ENCODE measurements at places on chromosomes 16 and 17.

GRCh38 chr16:53131363-53132071 is 76.7 kb downstream of the CHD9 start:
- DNase-seq: peak; percentile 28

GRCh38 chr17:72974605-72975232 is 117.8 kb downstream of the SLC39A11 start:
- DNase-seq: no peak

- DNase-seq: no peak
These were observed 204.6 kb downstream of the STX8 start for GRCh38 chr17:9371019-9371418.

- no peak for DNase-seq
These were observed 2.0 kb downstream of the AXIN2 start for GRCh38 chr17:65559461-65559803.

DNA sequence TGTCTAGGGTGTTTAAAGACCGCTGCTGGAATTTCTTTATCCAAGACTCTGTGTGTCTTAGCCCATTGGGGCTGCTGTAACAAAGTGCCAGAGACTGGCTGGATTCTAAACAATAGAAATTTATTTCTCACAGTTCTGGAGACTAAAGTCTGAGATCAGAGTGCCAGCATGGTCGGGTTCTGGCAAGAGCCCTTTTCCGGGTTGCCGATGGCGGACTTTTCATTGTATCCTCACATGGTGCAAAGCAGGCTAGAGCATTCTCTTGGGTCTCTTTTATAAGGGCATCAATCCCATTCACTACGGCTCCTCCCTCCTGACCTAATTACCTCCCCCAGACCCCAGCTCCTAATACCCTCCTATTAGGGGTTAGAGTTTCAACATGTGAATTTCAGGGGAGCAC is 9.5 kb downstream of the NLRC5 start:
- no peak for DNase-seq

DNA sequence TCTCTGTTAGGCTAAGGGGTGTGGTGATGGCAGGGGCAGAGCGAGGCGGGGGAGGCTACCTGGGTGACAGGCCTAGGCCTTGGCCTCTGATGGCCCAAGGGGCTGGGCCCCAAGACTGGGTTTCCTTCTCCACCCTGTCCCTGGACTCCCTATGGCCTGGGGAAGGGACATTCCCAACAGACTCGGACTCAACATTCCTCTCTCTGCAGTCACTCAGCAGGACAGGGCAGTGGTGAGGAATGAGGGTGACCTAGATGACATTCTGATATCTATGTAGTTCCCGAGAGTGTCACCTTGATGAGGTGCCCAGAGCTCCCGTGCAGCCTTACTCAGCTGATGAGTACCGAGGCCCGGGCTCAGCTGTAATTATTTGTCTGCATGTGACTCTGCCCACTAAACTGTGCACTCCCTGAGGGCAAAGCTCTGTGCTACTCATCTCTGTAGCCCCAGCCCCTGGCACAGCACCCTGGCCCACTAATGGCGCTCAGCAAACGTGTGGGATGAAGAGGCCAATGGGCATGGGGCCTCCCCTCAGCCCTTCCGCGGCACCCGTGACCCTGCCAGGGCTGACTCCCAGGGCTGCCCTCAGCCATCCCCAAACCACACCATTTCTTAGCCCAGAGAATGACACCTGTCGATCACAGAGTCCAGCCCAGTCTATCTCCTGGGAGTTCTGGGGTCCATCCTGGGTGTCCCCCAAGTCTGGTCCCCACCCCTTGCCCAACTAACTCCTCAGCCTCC is 2.2 kb downstream of the PLCD3 start:
- no peak for DNase-seq

GRCh38 chr16:82345318-82345717 is 175.3 kb upstream of the MPHOSPH6 start:
- no peak for DNase-seq

GRCh38 chr16:49618955-49619354 is 237.0 kb downstream of the ZNF423 start:
- no peak for DNase-seq

- no peak for DNase-seq
These were observed 9.8 kb downstream of the SLC12A3 start for GRCh38 chr16:56874800-56875199.

DNA sequence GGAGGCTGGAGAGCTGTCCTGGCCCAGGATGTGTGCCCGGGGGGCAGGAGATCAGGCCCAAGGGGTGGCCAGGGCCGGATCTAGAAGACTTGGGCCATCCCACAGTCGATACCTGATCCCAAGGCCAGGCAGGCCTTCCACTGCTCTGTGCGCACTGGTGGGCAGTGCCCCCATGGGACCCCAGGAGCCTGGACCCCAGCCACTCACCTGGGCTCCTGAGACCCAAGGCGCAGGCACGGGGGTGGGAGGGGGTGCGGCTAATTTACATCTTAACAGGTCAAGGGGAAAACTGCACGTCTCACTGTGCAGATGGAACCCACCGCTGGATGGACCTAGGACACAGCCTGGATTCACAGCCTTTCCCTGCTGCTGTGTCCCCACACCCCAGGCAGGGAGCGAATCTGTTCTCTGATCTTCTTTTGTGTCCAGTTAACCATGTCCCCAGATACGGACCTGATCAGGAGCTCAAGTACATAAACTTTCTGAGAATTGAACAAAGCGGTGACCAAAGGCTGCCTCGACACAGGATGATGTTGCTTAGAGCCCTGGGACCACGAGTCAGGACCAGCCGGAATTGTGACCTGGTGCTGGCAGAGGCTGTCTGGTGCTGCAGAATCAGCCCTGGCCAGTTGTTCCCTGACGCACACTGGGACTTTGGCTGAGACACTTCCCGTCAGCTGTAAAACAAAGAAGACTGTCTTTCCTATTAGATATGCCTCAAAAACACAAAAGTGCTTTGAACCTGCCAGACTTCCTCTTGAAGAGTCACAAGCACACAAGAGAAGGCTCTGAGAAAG is 60.6 kb downstream of the TNFRSF13B start:
- no peak for DNase-seq

DNA sequence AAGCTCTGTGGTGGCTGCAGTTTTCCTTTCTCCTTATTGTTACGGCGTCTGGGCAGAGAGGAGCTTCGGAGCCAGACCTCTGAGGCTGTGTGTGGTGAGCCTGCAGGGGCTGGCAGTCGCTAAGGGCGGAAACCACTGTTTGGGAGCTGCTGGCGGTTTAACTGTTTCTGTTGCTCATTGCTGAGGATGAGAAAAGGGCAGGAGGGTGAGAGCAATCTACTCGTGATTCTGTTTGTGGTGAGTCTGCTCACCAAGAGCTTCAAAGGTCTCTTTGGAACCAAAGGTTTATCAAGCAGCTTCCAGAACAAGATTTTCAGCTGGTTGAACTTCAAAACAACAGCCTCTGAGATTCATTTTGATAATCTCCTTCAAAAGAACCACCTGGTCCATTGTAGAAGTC is 143.9 kb downstream of the ANKFN1 start:
- no peak for DNase-seq

GRCh38 chr16:1645914-1646525 is 32.1 kb upstream of the JPT2 start:
- no peak for DNase-seq

DNA sequence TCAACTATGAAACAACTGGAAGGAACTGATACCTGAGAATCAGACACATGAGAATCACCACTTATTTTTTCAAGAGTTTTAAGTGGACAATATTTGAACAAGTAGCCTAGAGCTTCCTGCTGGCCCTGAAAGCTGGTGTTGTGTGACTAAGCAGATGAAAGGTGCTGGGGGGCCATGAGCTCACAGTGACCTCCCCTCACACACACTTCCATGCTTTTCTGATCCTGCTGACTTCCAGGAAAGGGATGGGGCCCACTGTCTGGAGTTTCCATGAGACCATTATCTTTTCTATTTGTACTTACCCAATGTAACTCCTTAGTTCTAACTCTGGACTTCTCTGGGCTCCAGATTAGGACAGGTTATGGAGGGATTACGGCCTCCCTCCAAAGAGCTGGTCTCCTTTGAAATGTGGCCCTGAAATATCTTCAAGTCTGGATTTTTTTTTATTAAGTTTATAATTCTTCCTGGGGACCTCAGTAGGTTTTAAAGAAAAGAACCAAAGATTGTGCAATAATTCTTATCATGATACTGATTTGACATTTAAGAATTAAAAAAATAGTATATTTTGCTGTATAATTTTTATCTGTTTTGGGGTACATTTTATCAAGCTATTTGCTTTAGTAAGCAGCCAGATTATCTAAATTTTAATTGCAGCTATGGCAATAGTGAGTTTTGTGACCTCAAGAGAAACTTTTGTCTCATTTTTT is 4.9 kb downstream of the CAPNS2 start:
- DNase-seq: no peak

- DNase-seq: no peak
These were observed 15.5 kb upstream of the TMEM94 start for GRCh38 chr17:75440738-75441448.

DNA sequence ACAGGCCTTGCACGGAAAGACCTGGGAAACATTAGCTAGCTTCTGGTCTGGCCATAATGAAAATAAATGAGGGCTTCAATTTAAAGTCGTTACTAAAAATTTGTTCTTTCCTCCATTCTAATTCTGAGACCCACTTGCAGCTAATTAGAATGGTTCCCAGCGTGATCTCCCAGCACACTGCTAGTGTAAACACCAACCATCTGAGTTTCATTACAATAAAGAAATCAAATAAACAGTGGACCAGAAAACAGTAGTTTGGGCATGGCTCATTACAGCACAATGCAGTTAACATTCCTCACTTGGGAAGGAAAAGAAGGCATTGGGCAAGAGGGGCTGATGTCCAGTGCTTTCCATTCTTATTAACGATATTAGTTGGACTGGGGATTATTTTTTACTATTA is 410.9 kb upstream of the SOX9 start:
- DNase-seq: no peak

GRCh38 chr17:61307905-61308886 is 91.4 kb upstream of the TBX2 start:
- DNase-seq: no peak

GRCh38 chr16:12250578-12250977 is 274.0 kb downstream of the SNX29 start:
- no peak for DNase-seq

DNA sequence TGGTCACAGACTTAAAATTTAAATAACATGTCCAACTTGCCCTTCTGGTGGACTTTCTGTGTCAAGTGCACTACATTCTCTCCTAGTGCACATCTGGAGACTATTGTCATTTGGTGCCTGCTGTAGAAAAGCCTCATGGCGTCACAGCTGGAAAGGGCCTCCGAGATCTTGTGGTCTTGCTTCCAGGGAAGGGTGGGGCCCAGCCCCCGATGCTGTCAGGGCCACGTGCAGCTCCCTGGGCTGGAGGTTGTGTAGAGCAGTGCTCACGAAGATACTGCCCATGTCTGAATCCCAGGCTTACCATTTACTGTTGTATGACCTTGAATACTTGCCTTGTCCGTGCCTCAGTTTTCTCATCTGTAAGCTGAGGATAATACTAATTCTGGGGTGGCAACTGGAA is 6.8 kb upstream of the MPRIP start:
- DNase-seq: no peak

DNA sequence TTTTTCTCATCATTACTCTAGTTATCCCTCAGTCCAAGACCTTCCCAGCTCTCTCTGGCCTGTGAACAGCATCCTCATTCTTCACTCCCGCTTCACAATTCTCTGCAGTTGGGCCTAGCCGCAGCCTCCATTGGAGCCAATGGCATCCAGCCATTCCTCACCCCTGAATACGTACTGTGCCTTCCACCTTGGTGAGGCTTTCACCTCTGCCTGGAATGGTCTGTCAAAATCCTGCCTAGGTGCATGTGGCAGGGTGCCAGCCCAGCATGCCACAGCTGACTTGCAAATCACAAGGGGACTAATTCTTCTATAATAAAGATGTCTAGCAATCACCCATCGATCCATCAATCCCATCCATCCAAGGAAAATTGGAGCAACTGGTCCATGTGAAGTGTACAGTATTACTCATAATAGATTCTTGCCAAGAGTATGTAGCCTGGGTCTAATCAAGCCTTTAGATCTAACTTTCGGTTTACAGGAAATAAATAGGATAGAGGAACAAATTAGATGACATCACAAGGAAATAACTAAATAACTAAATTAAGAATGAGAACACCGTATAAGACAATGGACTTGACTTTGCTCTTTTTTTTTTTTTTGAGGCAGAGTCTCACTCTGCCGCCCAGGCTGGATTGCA is 5.1 kb upstream of the CX3CL1 start:
- no peak for DNase-seq

DNA sequence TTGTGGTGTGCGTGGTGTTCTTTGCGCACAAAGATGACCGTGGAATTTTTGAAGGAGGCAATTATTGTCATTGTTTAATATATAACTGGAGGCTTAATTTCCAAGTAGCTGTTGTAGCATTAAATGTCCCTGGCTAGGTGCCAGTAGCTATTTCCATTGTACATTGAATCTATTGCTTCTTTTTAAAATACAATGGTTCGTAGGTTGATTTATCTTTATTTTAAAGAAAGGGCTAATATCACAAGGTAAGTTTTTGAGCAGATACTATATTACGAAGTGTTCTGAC is 127.1 kb downstream of the RPTOR start:
- DNase-seq: no peak

GRCh38 chr16:12211870-12212690 is 235.5 kb downstream of the SNX29 start:
- DNase-seq: no peak

DNA sequence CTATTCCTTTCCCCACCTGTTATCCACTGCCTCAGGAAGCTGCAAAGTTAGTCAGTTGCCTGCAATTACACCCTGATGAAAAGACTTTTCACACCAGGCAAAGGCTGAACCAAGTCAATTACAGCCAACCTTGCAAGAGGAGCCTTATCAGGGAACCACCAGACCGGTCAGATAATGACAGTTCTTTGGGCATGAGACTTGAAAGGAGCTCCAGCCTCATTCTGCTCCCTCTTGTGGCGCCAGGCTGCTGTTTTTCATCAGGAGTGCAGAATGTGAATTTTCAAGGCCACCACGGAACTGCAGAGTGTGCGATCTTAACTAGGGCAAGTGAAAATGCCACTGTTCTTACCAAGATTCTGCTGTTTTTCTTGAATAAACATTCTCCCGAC is 22.5 kb downstream of the DNAI2 start:
- DNase-seq: no peak

DNA sequence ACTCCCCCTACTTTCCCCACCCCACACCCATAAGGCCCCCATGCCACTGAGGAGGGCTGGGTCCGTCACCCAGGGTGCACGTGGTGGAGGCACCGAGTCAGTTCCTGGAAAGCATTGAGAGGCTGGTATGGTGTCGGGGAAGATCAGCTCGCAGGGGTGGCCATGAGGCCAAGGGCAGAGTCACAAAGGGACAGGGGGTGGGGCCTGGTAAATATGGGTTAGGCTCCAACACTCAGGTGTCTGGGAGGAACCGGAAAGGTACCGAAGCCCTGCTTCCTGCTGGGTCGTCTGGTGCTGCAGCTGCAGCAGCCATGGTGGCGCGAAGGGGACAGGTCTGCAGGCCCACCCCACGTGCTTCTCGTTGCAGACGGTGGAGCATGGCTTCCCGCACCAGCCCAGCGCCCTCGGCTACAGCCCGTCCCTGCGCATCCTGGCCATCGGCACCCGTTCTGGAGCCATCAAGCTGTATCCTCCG is 30.2 kb downstream of the LLGL2 start:
- DNase-seq: no peak

All from stimulated activated CD4-positive, alpha-beta T cell treated with anti-CD3 and anti-CD28 coated beads, Interleukin-1b, Interleukin-23, amount 100 ng/mL, for 1 hour (primary cell).